ENCODE measurements at places on chromosomes 12 and 14.
A peak's percentile ranks its signal among the peaks of the same experiment; 100 is the strongest.

GRCh38 chr12:123131291-123131832 lies 19.5 kb downstream of the PITPNM2 start:
- DNase-seq, result no peak

DNA sequence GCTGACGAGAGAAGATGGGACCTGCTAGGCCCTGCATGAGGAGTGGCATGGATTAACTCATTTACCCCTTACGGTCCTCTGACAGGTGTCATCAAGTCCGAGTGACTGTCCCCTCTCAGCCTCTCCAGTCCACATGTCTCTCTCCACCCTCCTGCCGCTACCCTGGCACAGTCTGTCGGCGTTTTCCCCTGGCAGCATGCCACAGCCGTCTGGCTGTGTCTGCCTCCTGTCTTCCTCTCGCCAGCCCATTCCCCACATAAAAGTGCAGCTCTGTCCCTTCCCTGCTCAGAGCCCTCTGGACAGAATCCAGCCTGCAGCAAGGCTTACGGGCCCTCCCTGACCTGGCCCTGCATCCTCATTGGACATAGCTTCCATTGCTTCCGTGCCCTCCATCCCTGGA lies 45.6 kb downstream of the UBE3B start:
- DNase-seq, result no peak

DNA sequence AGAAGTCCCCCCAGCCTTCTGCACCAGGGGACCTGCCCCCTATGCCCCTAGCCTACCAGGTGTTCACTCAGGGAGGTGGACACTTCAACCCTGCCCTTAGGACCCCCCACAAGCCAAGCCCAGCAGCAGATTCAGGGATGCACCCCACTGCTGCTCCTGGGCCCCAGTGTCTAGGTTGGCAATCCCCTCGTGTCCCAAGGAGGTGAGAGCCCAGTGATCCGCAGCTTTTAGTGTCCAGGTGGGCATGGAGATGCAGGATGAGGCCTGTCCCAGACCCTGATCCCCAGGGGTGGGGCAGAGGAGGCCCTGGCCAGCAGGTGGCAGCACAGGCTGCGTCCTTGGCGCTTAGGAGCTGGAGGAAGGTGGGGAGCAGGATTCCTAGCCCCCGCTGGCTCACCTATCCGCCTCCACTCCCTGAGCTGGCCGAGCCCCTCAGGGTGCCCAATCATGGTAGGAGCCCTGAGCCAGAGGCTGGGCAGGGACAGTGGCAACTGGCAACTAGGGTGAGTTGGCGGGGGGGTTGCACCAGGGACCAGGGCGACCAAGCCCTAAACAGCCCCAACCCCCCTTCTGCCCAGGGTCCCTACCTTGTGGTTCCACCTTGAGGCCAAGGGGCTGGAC lies 4.1 kb downstream of the CKB start:
- peak; percentile 38 for DNase-seq

DNA sequence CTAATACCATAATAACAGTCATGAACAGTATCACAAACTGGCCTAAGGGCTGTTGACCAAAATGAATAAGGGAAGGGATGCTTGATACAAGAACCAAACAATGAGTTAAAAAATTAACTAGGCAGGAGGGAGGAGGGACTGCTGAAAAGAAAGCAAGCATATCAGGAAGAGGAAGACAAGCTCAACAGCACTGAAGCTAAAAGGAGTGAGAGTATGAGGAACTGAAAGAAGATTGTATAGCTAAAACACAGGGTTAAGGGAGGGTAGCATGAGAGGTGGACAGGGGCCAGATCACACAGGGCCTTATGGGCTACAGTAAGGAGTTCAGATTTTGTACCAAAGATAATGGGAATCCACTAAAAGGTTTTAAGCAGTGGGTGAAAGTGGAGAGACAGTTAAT lies 34.1 kb downstream of the ITGA7 start:
- DNase-seq, result no peak

DNA sequence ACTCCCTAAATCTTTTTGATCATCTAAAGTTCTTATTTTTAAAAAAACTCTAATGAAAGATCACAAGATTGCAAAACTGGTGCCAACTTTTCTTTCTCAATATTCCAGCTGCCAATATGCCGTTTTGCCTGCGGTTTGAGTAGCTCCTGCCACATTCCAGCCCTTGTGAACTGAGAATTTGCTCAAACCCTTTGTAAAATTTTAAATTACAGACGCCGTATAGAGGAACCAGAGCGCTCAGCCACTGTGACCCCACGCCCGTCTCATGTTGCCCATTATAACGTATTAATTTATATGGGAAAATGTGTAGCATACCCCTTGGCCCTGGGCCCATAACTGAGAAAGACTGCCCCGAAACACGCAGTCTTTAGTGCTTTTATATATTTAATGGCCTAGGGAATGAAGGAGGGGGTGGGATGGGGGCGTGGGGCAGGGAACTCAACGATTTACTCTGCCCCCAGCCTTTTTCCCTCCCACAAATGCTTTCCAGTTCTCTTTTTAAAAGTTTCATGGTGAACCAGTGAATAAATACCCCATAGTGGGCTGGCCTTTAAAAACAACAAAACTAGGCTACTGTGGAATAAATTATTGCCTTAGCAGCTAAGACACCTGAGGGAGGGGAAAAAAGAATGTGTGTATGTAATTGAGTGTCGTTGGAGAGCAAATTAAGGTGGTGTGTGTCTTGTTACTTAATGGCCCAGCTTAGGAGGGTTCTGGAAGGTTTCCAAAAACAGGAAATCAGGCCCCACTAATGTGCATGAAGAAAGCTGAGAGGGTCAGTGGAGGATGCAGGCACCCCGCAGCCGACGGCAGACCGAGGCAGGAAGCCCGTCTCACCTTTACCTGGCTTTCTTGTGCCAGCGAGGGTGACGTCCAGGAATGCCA lies 45.7 kb upstream of the RFLNA start:
- no peak for DNase-seq

GRCh38 chr14:66628636-66629035 lies 120.7 kb downstream of the GPHN start:
- no peak for DNase-seq

- no peak for DNase-seq
Observed at GRCh38 chr14:68891851-68892660, 87.0 kb downstream of the ACTN1 start.

DNA sequence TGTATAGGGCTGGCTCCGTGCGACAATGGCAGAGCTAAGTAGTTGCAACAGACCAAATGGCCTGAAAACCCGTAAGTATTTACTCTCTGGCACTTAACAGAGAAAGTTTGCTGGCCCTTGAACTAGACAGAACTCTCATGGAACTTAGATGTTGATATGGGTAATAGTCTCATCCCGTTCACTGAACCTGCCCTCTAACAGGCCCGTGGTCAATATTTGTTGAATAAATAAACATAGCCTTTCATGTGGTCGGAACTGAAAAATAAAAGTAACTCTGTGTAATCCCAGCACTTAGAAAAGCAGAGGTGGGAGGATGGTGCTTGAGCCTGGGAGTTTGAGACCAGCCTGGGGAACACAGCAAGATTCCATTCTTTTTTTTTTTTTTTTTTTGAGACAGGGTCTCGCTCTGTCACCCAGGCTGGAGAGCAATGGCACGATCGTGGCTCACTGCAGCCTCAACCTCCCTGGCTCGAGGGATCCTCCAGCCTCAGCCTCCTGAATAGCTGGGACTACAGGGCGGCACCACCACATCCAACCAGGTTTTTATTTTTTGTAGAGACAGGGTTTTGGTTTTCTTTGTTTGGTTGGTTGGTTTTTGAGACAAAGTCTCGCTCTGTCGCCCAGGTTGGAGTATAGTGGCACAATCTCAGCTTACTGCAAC lies 29.7 kb downstream of the KDM2B start:
- no peak for DNase-seq

DNA sequence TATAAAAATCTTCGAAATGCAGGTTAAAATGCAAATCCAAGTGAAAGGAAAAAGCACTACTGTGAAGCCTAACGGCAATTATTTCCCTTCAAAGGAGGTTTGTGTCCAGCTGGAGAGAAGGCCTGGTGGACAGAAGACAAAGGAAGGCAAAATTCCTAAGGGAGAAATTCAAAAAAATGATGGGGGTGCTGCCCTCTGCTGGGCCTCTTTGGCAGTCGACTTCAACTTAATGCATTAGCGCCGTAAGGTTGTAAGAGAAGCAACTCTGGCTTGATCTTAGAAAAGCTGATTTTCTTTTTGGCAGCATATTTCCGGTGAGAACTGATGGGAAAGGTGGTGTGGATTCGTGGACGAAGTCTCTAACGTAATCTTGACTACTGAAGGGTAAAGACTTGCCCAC lies 34.3 kb upstream of the CHFR start:
- DNase-seq, result no peak

DNA sequence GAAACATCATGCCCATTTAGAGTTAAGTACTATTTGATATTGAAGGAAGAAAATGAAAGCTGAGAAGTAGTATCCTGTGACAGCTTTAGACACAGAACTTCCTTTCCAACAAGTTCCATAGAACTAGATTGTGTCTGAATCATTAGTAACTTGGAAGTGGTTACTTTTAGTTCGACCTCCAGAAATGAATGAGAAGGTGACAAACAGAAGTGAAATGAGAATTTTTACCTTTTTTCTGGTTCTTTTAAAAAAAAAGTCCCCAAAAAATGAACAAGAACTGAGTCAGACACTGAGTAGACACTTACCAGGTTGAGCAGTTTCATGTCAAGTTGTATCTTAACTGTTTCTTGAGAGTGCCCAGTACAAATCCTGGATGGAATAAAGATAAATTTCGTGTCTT lies 3.0 kb downstream of the ATP6V0A2 start:
- DNase-seq, result no peak

GRCh38 chr12:121441555-121441954 lies 41.6 kb downstream of the RNF34 start:
- DNase-seq, result no peak
